ENCODE measurements at places on chromosomes 11 and 22.

DNA sequence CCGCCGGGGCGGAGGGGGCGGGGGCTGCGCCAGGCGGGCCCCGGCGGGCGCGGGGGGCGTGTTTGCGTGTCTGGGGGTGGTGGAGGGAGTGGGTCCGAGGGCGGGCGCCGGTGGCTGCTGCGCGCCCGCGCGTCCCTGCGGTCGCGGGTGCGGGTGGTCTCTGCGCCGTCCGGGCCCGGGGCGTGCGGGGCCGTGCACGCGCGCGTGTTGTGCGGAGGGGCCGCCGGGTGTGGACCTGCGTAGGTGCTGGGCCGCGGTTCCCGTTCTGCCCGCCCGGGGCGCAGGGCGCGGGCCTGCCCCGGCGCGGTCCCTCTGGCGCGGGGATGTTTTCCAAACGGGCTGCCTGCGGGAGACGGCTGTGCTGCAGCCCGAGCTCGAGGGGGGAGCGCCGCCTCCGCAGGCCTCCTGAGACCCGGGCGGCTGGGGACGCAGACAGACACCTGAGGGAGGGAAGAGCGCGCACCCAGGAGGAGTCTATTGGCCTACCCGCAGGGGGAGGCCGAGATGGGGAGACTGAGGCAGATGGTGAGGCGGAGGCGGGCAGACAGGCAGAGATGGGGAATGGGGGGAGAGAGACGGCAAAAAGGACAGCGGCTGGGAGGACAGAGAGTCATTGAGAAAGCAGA lies 442 bp downstream of the PELI3 start:
- DNase-seq = no peak

GRCh38 chr11:12119502-12119901 lies 9.1 kb downstream of the MICAL2 start:
- no peak for DNase-seq

- no peak for DNase-seq
Measured at GRCh38 chr22:37043828-37044538, 7.6 kb upstream of the KCTD17 start.

- no peak for DNase-seq
Measured at GRCh38 chr11:102471474-102471873, 18.9 kb upstream of the TMEM123 start.

- no peak for DNase-seq
Measured at GRCh38 chr11:20116825-20117224, 43.5 kb downstream of the DBX1 start.

All from stimulated activated CD4-positive, alpha-beta T cell treated with anti-CD3 and anti-CD28 coated beads, Interleukin-12 subunit alpha, Interleukin-12 subunit beta, amount 100 ng/mL, for 24 hours (primary cell).